ENCODE measurements at places on chromosomes 16 and 17.

DNA sequence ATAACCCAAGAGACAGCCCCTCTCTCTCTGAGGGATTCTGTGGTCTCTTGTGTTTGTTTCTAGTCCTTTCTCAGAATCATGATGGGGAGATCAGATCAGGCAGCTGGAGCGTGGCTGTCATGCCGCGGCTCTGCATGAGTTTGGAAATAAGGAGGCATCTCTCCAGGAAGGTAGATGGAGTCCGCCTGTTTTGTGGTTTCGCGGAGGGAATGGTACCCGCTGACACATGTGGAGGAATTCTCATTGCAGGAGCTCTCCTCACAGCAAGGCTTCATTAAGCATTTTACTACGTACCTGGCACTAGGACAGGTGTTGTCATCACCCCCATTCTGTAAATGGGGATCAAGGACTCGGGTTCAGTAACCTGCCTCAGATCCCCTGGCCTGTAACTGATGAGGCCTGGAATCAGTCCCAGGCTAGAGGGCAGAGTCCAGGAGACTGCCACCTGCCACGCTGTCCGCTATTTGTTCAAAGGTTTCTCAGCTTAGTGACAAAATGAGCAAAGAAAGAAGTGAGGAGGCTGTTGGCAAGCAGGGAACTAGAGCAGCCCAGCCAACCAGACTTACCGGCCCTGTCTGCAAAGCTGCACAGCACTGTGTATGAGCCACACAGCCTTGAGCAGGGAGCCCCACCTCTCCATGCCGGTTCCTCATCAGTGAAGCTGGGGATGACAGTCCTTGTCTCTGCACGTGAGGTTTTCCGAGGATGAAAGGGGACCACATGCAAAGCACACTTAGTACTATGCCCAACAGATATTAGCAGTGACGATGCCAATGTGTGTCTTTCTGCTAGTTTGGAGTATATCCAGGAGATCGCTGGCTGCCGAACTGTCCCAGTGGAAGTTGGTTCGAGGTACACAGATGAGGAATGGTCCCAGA is 11.0 kb downstream of the KDM8 start:
- DNase-seq: no peak

DNA sequence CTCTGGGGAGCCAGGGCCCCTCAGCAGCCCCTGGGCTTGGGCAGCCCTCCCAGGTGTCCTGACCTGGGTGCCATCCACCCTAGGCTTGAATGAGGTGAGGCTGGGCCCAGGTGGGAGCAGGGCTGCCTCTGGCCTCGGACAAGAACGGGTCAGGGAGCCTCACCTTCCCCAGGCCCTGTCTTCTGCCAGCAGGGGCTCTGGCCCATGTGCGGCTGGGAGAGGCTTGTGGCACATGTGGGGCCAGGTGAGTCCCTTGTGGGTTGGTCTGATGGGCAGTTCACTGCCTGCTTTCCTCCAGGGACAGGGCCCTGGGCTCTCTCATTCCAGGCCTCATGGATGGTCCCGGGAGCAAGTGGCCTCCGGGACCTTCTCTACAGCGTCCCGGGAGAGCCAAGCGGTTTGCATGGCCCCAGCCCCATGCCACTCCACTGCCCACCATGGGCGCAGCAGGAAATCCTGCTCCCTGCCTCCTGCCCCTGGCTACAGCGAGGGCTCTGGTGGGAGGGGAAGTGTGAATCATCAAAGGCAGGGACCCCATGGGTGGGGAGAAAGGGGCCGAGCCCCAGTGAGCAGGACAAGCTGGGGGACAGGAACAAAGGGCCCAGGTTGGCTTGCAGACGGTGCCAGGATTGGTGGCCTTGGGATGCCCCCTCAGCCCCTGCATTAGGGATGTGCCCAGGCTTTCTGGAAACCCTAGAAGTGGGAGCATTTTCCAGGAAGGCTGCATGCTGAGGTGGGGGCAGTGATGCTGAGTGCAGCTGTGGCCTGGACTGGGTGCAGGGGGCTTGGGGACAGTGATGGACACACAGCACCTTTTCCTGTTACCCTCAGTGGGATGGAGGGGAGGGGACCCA is 12.2 kb downstream of the VASN start:
- DNase-seq: no peak

- no peak for DNase-seq
Observed at GRCh38 chr16:11379420-11379819, 34.2 kb downstream of the RMI2 start.

GRCh38 chr16:4002121-4002520 is 114.1 kb downstream of the ADCY9 start:
- no peak for DNase-seq

GRCh38 chr16:49754495-49755312 is 101.2 kb downstream of the ZNF423 start:
- no peak for DNase-seq

GRCh38 chr17:53133876-53134275 is 688.9 kb upstream of the KIF2B start:
- no peak for DNase-seq

- DNase-seq: no peak
Observed at GRCh38 chr17:67168496-67168895, 76.5 kb downstream of the HELZ start.

DNA sequence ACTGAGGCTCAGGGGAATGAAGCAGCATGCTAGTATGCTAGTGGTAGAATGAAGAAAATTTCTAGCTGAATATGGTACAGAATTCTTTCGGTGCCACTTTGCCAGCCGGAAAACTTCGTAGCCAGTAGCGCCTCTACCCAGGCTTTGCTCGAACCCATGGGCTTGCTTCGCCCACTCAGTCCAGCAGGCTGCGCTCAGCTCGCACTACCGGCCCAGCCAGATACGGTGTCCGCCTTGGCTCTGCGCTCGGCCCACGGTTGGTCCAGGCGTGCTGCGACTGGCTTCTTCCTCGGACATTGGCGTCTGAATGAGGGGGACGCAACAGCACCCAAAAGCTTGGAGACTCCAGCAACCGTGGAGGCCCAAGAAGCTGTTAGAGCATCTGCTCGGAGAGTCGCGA is 372.5 kb upstream of the CDH8 start:
- no peak for DNase-seq

DNA sequence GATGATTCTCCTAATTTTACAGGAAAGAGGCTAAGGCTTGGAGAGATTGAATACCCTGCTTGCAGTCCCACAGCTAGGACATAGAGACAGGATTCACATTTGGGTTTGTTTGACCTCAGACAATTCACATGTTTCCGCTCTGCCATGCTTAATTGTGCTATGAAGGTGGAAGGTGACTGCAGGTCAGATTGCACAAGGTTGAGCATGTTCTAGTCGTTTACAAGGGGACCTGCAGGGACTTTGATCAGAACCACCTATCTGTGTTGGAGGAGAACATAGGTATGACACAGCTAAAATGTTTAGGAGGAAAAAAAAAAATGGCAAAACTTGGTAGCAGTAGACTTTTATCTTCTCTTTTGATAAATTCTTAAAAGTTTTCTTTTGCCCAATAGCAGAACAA is 4.9 kb upstream of the ANKFN1 start:
- DNase-seq: no peak

DNA sequence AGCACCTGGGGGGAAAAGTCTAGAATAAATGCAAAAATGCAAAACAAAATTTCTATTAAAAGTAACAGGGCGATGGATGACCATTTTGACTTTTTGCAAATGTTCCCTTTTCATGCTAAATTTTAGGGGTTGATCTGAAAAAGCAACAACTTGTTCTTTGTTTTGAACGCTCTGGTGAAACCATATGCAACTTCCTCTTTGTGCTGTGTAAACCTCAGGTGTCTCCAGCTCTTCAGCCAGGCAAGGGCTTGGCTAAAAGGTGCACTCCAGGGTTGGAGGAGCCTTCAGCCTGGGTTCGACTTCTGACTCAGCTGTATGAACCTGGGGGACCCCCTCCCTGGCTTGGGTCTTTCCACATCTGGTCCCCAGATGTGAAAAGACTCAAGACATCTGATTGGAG is 9.5 kb downstream of the IRF8 start:
- DNase-seq: no peak

GRCh38 chr17:71709271-71709890 is 411.4 kb upstream of the SOX9 start:
- DNase-seq: peak; percentile 51

GRCh38 chr17:21177401-21177800 is 36.6 kb downstream of the TMEM11 start:
- no peak for DNase-seq

GRCh38 chr16:81066681-81067080 is 10.4 kb downstream of the C16orf46 start:
- no peak for DNase-seq

- peak; percentile 37 for DNase-seq
Observed at GRCh38 chr17:67615011-67615561, 102.7 kb upstream of the NOL11 start.

- no peak for DNase-seq
Observed at GRCh38 chr16:67936880-67937605, 393 bp upstream of the PSMB10 start.

DNA sequence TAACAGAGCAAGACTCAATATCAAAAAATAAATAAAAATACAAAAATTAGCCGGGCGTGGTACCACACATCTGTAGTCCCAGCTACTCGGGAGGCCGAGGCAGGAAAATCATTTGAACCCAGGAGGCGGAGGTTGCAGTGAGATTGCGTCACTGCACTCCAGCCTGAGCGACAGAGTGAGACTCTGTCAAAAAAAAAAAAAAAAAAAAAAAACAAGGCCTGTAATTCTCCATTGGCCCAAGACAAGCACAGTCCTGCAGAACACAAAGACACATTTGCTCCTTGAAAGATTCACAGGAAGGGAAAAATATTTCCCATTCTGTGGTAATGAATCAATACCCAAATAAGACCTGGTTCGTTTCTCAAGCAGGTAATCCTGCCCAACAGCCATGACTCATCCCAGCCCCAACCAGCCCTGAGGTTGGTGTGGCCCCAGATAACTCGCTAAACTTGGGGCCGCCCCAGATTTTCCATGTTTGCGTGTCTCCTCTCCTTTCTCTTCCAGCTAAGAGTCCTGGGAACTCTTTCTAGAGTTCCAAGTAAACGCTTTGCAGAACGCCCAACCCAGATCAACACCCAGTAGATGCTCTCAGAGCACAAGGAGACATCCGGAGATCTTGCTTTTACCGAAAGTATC is 40.3 kb upstream of the SNN start:
- no peak for DNase-seq

DNA sequence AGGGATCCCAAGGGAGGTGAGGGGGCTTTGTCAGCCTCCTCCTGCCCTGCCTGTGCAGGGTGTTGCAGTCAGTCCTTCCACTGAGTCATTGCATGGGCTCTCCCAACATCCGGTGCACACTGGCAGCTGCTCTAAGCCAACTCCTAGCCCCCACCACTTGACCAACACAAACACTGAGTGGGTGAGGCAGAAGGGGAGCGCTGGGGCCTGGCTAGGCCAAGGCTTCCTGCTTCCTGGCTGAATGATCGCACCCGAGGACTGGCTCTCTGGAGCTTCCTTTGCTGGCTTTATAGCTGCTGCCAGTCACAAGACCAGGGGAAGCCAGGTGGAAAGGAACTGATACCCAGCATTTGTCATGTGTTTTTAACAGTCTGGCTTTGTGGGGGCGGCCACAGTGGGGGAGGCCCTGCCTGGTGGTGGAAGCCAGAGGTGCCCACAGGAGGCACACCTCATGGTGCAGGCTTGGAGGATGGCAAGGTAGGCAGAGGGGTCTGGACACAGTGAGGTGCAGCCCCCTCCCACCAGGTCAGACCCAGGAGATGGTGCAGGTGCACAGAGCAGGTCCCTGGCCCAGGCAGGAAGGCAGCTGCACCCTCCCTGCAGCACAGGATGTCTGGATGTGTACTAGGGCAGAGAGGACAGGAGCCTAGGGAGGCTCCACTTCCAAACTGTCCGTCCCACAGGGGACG is 6.8 kb downstream of the MPG start:
- DNase-seq: peak; percentile 86

- DNase-seq: no peak
Observed at GRCh38 chr17:57677301-57677700, 67.8 kb downstream of the CCDC182 start.

GRCh38 chr16:77882358-77882757 is 94.0 kb downstream of the VAT1L start:
- no peak for DNase-seq

DNA sequence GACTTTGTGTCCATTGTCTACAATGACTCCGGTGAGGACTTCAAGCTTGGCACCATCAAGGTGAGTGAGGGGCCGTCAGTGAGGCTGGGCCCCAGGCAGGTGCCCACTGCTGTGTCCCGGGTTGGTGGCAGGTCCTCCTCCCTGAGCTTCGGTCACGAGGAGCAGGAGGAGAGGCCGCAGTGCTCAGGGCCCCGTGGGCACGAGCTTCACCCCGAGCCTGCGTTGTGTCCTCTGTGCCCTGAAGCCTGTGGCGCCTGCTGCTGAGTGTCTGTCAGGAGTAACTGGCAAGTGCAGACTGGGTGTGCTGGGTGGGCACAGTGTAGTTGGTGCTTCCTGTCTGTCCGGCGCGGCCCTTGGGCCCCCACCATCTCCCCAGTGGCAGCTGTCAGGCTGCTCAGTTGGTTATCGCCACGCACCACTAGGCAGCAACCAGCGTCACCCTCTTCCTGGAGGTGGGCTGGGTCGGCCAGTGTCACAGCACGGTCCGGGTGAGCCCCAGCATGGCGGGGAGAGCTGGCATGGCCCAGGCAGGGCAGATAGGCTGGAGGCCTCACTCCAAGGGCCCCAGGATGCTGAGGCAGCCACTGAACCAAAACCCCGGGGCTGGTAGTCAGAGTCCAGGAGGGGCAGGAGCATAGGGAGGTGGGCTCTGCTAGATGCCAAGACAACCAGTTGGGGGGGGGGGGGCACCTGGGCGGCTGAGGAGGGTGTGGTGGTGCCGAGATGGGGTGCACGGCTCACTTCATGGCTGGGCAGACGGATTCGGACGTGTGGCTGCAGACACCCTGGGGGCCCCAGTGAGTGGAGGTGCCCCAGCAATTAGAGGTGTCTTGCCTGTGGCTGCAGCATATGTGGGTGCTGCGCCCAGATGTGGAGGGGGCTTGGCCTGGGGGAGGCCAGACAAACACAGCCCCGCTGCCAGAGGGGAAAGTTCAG is 39.3 kb downstream of the TSC2 start:
- no peak for DNase-seq

DNA sequence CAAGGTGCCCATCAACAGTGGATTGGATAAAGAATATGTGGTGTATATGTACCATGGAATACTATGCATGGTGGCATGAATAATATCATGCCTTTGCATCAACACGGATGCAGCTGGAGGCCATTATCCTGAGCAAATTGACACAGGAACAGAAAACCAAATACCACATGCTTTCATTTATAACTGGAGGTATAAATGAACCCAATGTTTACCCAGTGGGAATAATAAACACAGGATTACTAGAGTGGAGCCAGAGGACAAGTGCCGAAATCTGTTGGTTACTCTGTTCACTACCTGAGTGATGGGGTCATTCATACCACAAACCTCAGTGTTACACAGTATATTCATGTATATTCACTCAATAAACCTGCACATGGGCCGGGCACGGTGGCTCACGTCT is 125.2 kb downstream of the CDH11 start:
- peak; percentile 46 for DNase-seq

DNA sequence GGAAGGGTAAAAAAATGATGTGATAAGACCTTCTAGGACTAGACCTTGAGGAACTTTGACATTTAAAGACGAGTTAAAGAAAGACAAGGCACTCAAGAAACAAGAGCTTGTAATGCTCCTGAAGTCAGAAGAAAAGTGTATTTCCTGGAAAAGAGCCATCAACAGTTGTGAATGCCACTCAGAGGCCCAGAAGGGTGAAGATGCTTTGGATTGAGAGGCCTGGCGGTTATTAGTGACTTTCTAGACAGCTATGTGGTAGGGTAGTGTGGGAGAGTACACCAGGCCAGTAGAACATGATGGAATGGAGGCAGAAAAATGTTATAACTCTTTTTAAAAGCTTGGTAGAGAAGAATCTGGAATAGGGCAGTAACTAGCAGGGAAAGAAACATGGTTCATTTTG is 34.1 kb upstream of the ANKFN1 start:
- no peak for DNase-seq

Data from NCI-H1092 treated with DMSO at 0.1 percent for 48 hours (cell line).